Cardiac fibroblast (primary cell): ENCODE measurements at places on chromosomes 16 and 17.

GRCh38 chr17:9908649-9909042 lies 3.6 kb upstream of the RCVRN start:
- no peak for DNase-seq

DNA sequence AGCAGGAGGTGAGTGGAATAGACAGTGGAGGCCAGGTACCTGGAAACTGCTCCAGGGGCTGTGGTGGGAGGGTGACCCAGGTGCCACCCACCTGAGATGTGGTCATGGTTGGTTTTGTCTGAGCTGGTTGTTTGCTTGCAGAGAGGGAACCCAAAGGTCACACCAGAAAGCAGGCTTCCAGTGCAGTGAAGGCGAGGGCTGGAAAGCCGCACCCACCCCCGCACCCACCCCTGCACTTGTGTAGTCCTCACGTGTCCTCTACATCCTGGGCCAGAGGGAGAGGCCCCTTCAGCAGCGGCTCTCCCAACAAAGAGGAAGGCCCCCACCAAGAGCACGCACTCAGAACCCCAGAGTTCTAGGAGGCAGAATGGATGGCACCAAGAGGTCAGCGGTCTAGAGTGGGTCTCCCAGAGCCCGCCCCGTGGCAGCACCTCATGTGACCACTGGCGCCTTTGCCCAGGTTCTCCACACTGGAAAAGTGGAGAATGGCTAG lies 92.6 kb upstream of the CBX4 start:
- no peak for DNase-seq

- DNase-seq = no peak
Observed at GRCh38 chr16:7390974-7391373, 58.3 kb downstream of the RBFOX1 start.

- DNase-seq = no peak
Observed at GRCh38 chr16:68548947-68549346, 9.9 kb downstream of the ZFP90 start.

- DNase-seq = no peak
Observed at GRCh38 chr17:74325376-74325742, 667 bp upstream of the KIF19 start.

DNA sequence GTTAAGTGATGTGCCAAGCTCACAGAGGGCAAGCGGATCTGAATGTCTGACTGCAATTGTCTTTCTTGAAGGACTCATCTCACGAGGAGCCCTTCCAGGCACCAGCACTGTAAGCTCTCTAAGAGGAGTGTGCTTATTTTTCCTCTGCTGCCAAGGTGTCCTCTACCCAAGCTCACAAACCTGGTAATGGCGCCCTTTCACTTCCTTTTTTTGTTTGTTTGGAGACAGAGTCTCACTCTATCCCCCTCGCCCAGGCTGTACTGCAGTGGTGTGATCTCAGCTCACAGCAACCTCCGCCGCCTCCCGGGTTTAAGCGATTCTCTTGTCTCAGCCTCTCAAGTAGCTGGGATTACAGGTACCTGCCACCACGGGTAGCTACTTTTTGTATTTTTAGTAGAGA lies 233.8 kb downstream of the MAP2K4 start:
- no peak for DNase-seq

DNA sequence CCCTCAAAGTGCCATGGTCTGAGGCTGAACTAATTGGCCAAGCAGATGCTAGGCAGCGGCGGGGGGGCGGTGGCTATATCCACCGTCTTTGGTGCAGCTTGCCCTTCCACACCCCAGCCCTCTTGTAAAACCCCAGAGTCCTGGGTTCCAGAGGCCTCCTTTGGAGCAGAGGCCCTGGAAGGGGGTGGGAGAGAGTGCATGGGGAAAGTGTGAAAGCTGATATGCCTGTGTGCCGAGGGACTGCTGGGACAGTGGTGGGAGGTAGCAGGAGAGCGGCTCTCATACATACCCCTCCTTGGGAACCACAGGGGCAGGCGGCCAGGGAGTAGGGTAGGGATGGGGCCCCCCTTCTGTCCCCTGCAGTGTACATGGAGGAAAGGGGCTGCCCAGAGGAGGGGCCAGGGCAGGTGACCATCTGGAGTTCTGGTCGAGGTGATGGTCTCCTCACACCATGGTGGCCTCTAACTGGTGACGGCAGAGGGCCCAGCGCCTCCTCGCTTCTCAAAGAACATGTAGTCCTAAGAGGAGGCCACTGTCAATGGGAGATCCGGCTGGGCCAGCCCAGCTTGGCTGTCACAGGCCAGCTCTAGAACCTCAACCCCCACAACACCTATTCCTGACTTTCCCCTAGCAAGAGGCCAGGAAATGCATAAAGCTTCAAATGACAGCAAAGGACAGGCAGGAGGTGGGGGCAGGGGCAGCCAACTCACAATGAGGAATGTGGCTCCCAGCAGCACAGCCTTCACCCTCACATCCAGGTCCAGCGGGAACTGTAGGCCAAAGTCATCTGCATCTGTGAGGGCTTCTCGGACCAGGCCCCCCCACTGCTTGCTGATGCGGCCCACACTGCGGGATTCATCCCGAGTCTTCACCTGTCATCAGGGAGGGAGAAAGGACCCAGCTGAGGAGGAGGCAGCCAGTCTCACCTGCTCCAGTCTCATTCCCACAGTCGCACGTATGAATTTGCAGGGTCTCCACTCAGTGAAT lies 4.1 kb downstream of the PLSCR3 start:
- no peak for DNase-seq
